Muscle of leg (tissue), 16 donors: ENCODE measurements at places on chromosomes 12 and 14. TPM values are rescaled to one million over a fixed set of nuclear protein-coding genes. Genes with fewer than 3 reads are reported as not detected.
A peak's percentile ranks its signal among the peaks of the same experiment; 100 is the strongest.

DNA sequence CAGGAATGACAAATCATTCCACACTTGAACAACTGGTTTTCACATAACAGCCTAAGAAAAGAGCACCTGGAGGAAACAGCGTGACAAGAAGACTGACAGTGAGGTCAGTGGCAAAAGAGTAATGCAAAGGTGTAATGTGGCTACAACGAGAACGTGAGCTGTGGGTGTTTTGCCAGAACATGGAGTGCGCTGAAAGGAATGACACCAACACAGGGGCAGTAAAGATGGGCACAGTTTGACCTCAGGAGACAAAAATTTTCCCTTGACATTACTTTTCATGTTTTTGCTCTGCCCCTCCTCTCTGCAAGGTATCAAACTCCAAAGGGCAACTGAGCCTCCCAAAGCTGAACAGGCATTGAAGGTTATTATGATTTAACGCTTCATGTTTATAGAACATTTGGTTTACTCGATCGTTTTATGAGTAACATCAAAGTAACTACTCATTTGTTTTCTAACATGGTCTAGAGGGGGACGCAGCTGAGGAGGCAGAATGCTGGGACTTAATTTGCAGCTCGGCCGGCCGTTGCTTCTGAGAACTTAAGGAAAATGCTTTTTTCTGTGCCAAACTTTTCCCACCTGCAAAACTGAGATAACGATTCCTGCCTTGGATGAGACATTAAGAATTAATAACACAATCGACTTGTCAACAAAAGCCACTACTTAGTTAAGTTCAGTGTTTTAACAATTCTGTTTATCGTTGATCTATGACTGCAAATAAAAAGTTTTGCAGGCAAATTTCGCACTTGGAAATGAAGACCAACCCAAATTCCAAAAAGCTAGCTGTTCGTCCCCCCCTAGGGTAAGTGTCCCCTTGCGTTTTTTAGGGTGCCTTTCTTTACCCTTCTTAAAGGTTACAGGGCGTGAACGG is 954 bp downstream of the HAUS4 start:
- no peak for DNase-seq

DNA sequence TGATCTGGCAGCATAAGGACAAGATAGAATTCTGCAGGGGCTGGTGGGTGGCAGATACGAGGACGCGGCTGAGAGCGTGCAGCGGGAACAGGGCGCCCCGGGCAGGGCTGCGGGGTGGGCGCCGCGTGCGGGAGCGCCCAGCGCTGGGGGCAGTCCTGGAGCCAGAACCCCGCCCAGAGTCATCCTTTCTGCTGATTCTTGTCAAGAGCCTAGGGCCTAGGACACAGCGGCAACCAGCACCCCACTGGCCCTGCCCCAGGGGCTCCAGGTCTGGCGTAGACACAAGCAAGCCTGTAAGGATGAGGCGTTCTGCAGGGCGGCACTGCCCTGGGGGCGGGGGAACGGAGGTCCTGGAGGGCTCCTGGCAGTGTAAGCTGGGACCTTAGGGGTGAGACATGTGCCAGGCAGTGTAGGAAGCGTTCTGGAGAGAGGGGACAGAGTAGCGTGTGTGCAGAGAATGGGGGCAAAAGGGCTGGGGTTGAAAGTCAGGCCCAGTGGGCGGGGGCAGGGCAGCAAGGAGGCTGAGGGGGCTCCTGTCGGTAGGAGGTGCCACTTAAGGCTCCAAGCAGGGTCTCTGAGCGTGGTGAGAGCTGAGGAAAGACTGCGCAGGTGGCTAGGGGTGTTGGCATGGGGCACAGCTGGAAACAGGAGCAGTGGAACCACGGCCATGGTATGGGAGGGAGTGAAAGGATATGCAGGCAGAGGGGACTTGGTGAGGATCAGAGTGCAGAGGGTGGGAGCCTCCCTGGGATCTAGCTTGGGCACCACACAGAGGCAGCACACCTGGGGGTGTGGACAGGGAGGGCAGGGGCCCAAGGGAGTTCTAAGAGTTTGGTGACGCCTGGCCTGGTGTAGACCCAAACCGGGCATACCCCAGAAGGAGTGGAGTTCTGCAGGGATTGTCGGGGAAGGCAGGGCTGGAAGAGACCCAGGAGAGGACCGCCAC is 845 bp upstream of the AHNAK2 start:
- DNase-seq: peak; percentile 27

DNA sequence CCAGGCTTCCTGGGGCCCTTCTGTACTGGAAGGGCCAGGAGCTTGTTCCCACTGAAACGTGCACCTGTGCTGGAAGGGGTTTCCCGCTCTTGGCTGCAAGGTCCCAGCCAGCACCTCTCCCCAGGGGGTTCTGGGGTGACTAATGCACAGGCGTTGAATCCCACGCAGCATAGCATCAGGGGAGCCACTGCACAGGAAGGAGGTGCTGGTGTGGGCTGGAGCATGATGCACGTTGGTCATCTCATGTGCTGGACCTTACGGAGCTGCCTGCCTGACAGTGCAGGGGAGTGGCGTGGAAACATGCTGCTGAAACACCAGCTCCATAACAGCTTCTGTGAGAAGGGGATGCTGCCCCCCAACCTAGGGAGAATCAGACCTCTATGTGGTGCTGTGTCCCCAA is 623.0 kb downstream of the AACS start:
- DNase-seq: no peak

GRCh38 chr12:64781280-64782190 is 22.3 kb upstream of the GNS start:
- DNase-seq: peak; percentile 16

DNA sequence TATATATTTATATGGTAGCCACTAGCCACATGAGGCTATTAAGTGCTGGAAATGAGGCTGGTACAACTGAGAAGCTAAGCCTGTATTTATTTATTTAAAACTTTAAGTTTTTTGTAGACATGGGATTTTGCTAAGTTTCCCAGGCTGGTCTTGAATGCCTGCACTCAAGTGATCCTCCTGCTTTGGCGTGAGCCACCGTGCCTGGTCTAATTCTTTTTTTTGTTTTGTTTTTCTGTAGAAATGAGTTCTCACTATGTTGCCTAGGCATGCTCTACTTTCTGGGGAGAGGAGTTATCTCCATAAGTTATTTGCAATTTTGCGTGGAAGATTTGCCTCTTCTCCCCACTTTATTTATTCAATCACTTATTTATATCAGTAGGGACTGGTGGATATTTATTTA is 4.8 kb upstream of the SNRNP35 start:
- no peak for DNase-seq

LMO3 gene
- 1.8 TPM for total RNA-seq

HHIPL1 gene
- total RNA-seq: 2.3 TPM
